ENCODE measurements at places on chromosomes 1 and 21.

DNA sequence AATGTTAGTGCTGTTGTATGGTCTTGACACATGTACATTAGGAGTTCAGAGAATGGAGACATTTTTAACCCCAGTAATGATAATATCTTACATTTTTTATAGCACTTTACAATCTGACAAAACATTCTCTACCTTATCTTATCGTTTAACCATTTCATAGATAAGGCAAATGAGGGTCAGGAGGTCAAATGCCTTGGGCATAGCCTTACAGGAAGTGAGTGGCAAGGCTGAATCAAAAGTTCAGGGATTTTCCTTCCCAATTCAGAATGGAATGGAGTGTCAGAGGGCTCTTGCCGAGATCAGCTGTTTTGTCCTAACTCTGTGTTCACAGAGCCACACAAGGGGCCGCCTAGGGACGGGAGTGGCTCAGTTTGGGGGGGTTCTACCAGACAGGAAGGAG, 57.6 kb upstream of the AK4 start:
- no peak for DNase-seq

GRCh38 chr1:59678493-59679228, 136.1 kb upstream of the HOOK1 start:
- peak; percentile 93 for DNase-seq

DNA sequence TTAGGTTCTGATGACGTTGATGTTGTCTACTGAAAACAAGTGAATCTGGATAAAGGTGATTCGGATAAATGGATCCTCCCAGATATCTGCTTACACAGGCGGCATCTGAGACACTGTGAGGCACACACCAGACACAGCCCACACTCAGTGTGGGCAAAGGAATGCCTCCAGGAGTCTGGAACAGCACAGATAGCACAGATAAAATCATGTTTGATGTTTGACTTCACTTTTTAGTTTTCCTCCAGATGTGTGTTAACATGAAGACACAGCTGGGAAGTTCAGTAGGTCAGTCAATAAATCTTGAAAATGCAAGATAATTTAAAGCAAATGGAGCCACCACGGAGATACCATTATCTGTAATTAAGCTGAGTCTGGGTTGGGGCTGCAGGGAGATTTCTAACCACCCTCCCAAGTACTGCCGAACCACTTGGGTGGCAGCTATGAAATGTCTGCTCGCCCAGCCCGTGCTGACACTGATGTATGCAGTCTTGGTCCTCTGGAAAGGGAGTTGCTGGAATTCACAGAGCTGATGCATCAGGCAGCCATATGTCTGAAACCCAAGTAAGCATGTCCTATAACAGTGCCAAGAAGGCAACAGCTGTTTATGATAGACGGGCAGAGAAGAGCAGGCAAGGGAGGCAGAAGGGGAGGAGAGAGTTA, 11.7 kb downstream of the CAPN9 start:
- no peak for DNase-seq

DNA sequence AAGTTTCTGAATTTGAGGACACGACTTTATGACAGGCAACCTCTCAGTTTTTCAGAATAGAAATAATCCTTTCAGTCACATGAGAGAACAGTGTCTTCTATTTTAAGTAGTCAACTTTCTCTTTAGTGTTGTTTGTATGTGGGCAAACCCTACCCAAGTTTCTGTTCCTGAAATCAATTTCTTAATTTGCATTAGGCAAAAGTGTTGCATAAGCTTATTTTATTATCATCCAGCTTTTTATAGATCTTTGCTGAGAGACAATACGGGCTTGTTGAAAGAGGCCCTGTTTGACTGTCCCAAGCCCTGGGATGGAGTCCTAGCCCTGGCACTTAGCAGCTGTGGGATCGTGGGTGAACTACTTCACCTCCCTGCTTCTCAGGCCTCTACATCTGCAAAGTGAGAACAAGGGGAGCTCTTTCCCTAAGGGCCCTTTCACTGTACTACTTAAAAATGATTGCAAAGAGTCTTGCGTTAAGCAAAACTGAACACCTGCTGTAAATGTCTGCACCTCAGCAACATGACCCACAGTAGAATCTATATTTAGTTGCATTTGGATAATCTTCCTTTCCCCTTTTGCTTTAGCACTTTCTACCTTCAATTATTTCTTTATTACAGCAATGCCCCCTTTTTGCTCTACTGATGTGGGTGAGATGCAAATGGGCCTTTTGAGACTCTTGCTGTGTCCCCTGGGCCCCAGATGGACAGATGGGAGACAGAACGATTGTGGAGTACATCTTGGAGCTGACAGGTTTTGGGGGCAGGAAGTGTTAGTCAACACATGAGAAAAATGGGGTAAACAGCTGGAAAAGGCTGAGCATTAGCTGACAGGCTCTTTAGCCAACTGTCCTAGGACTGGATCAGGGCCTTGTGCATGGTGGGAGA, 41.0 kb upstream of the SCAF4 start:
- DNase-seq: no peak

DNA sequence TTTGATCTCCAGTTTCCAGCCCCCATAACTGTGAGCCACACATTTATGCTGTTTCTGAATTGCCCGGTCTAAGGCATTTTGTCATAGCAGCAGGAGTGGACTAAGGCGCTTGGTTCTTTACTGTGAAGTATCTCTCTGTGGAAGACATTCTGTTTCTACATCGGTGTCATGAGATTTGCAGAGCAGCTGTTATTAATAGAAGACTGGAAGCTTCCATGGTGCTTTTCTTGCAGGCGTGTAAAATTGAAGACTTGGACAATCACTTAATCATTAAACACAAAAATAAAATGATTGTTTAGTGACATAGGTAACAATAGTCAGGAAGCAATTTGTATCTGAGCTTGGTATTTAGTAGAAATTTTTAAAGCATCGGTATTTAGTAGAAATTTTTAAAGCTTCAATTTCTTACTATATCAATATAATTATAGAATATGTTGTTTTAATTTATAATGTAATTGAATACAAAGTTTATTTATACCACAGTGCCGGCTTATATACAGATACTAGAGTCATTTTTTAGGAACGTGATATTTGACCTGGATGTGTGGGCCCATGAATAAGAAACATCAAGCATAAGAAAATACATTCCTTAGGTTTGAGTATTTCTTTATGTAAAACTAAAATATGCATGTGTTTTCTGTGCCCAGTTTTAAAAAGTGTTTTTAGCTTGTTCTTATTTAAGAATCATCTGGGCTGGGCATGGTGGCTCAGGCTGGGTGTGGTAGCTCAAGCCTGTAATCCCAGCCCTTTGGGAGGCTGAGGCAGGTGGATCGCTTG, 60.6 kb upstream of the COL6A1 start:
- DNase-seq: no peak

All from endothelial cell of umbilical vein (primary cell).